ENCODE measurements at places on chromosomes 5 and 9.
A peak's percentile ranks its signal among the peaks of the same experiment; 100 is the strongest.

GRCh38 chr5:77396017-77396416 lies 96.1 kb downstream of the WDR41 start:
- no peak for DNase-seq

DNA sequence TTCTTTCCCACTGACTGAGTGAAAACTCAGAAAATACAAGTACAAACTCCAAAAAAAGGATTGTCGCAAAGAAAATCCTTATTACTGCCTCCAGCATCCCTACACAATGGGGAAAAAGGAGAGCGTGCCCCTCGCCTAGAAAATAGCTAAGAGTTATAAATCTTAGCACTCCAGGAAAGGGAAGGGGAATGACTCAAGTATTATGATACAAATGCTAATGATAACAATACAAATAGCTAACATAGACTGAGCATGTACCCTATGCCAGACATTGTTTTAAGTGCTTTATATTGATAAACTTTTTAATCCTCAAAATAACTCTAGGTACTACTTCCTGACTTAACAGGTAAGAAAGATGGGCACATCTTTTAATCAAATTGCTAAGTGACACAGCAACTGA lies 70.8 kb upstream of the VCAN start:
- DNase-seq, result no peak

- no peak for DNase-seq
Observed at GRCh38 chr5:969408-969839, 39.2 kb upstream of the NKD2 start.

- DNase-seq, result no peak
Observed at GRCh38 chr5:139915266-139915665, 119.7 kb downstream of the PSD2 start.

DNA sequence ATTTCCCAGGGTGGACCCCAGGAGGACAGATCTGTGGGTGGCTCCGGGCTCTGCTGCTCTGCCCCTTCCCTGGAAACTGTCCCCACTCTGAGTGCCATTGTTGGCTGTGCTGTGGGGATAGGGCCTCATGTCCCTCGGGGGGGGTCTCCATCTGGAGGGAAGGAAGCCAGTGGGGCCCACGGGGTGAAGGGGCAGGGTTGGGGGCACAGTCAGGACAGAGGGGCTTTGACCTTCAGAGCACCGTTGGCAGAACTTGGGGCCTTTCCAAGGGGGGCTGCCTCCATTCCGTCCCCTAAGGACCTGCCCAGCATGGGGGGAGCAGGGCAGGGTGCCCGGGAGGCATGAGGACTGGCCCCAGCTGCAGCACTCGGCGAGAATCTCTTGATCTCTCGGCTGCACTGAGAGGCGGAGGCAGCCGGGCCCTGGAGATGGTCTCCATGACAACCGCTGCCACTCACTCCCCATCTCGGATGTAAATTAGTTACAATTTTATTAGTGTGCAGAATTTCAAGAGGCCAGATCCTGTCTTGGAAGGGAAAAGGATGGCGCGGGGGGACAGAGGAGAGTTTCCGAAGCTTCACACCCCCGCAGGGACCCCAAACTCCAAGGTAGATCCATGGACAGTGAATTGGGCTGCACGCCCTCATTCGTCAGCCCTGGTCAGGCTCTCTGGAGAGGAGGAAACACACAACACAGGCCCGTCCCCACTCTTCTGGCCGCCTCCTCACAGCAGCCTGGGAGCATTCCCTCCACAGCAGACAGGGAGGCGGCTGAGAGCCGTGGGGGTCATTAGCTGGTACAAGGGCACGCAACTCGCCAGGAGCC lies 216.2 kb upstream of the IER5L start:
- no peak for DNase-seq

DNA sequence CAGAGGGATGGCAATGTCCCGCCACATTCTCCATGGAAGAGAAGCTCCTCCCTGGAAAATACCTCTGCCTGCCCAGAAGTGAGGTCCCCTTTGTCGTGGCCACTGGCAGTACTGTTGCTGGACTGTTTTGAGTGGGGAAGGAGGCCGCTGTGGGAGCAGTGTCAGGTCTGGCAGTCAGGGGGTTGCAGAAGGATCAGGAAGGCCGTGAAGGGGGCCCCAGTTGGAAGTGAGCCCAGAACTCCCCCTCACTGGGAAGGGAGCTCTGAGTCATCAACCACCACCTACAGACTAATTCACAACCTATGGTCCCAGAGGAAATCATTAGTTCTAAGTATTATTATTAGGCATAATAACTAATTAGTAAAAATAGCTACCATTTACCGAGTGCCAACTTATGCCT lies 200.4 kb downstream of the TTLL11 start:
- no peak for DNase-seq

GRCh38 chr5:154937186-154937717 lies 759 bp downstream of the GEMIN5 start:
- DNase-seq, result no peak

- no peak for DNase-seq
Observed at GRCh38 chr9:110954822-110955291, 83.4 kb downstream of the LPAR1 start.

DNA sequence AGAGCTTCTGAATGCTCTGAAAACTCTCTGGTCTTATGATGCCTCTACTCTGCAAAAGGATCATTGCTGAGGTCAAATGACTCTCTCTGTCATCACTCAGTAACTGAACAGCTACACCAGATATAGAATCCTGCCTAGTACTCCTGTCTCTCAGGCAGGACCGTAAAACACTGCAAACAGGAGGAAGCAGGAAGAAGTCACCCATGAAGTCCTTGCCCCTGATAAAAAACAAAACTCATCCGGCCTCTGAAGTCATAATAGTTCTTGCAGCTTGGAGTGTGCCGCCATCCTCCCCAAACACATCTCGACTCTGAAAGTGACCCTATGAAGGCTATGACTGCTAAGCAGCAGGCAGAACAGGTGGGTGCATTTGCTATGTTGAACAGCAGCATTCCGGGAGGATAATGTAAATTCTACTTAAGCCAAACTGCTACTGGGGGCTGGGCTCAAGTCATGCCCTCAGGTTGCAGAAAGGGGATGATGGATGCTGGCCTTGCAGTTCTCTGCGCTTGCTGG lies 81.9 kb upstream of the FAM169A start:
- no peak for DNase-seq

- DNase-seq, result no peak
Observed at GRCh38 chr5:77337246-77337645, 126.8 kb downstream of the PDE8B start.

GRCh38 chr5:35741971-35742370 lies 114.7 kb upstream of the IL7R start:
- no peak for DNase-seq

DNA sequence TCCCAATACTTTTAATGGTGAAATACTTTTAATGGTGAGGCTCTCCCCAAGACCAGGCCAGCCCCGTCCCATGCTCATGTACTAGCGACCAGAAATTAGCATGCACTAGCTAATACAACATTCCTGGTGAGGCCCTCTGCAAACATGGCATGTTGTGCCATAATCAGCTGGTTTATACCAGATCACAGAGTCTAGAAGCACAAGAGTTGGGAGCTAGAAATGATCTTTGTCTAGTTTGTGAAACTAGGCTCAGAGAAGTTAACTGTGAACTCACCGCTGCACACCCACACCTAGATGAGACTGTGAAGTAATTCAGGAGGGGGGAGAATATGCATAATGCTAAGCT lies 37.4 kb downstream of the MTMR12 start:
- DNase-seq, result no peak

DNA sequence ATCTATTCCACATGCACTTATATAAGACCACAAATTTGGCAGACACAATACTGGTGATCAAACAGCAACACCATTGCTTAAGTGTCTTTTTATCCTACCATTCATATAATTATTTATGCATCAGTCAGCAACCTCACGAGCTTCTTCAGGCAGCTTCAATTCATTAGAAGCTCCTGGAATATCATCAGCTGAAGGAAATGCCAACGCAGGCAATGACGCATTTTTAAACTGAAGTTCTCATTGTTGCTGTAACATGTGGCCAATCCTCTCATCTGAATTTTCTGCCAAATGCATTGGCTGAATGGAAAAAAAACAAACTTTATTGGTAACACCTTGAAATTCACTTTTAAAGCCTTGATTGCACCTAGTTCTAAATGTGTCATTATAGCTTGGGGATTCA lies 376.4 kb upstream of the RGMB start:
- no peak for DNase-seq

DNA sequence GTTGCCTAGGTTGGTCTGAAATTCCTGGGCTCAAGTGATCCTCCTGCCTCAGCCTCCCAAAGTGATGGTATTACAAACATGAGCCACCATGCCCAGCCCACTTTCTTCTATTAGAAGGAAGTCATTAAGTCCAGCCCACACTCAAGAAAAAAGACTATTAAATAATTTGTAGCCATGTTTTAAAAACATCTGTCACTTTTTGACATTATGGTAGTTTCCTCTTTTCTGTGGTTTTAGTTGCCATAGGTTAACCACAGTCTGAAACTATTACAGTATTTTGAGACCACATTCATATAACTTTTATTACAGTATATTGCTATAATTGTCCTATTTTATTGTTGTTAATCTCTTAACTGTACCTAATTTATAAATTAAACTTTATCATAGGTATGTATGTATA lies 31.9 kb upstream of the C5orf24 start:
- no peak for DNase-seq

DNA sequence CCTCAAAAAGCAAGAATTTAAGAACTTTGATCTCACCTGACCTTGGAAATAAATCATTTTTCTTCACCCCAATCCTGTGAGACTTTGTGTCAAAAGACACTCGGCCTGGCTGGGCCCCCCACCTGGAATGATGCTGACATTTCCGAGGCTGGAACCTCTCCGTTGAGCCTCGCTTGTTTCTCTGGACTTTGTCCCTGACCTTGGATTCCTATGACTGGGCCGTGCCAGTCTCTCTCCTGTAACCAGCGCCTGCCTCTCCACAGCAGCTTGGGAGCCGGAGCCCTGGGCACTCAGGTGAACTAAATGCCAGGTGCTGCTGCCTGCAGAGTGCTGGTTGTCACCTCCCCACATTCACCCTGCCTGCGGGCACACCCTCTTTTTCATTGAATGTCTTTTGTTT lies 62.7 kb downstream of the RETREG1 start:
- DNase-seq, result no peak

DNA sequence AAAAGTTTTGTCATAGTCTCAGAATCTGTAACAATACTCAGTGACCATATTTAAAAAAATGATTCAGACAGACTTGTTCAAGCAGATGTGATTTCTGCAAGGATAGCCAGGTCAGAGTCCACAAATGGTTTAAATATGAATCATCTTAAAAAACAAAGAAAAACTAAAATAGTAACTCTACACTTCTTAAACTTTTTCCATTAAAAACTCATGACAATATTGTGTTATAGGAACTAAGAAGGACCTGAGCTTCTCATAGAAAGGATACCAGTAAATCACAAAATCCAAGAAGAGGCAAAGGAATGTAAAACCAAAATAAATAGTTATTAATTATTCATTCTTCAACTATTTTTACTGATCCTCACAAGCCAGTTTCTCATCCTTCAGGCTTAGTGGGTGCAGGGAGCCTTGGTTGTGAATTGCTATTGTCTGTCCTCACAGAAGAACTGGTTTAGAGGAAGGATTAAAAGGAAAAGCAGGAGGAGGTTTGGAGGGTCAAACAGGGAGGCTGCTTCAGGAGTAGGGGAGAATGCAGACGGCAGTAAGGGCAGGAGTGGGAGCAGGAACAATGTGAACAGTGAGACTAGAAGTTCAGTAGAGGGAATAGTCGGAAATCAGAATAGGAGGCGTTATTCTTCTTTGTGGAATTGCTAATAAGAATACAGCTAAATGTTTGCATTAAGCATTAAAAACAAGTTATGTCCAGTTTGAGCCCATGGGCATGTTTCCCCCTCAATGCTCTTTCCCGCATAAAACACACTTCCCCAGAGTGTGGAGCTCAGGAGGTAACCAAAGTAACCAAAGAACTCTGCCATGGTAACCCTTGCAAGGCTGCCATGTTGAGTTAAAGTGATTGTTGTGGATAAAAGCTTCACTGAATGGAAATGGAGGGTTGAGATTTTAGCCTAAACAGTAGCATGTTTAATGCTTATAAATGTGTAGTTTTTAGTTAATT lies 110.7 kb downstream of the CCDC192 start:
- DNase-seq, result no peak

DNA sequence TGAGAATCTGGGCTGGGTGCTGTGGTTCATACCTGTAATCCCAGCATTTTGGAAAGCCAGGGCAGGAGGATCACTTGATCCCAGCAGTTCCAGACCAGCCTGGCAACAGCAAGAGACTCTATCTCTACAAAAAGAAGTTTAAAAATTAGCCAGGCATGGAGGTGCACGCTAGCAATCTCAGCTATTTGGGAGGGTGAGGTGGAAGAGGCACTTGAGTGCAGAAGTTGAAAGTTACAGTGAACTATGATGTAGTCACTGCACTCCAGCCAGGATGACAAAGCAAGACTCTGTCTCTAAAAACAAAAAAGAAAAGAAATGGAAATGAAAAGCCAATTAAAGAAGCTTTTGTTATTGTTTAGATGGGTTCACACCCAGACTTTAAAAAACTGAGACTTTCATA lies 131.6 kb upstream of the RASA1 start:
- DNase-seq, result no peak

- no peak for DNase-seq
Observed at GRCh38 chr5:167573370-167574127, 717.9 kb upstream of the WWC1 start.

GRCh38 chr5:72347801-72348308 lies 27.7 kb downstream of the PTCD2 start:
- no peak for DNase-seq

- DNase-seq, result no peak
Observed at GRCh38 chr9:18608371-18608770, 134.4 kb downstream of the ADAMTSL1 start.

GRCh38 chr5:52587131-52587530 lies 200.6 kb upstream of the ITGA1 start:
- no peak for DNase-seq

GRCh38 chr5:132635873-132636272 lies 22.1 kb upstream of the IL13 start:
- DNase-seq, result no peak

GRCh38 chr5:147661541-147661940 lies 121.0 kb downstream of the JAKMIP2 start:
- no peak for DNase-seq

- no peak for DNase-seq
Observed at GRCh38 chr9:108978205-108978604, 35.1 kb downstream of the CTNNAL1 start.

- peak; percentile 29 for DNase-seq
Observed at GRCh38 chr5:178426326-178427130, 163.7 kb downstream of the COL23A1 start.

DNA sequence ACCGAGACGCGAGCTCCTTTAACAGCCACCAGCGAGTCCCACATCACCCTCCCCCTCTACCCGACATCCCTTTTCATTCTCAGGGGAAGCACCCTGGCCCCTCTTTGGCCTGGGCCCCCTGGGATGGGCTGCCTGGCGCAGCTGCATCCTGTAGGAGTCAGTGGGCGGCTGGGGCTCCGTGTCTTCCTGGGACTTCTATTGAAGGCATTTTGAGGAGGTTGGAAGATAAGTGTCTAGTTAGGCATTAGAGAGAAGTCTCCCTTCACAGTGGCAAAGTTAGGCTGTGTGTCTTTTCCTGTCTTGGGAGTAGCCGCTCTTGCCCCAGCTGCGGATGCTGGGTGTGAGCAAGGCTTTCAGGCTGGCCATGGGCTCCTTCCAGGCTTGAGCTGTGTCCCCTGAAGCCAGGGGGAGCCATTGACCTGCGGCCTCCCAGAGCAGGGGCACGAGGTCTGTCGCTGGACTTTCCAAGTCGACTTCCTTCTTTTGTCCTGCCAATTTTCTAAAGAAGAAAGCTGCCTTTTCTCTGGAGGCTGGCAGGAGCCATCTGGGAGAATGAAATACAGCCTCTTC lies 18.6 kb upstream of the NKD2 start:
- DNase-seq, result peak; percentile 65

All from ureter (tissue), 1 donor.